SK-N-SH treated with all-trans-retinoic acid at 6 μM for 48 hours (cell line): ENCODE measurements at places on chromosomes 6 and 20.
A peak's percentile ranks its signal among the peaks of the same experiment; 100 is the strongest.

- peak; percentile 6; the same call in 1 of the 3 replicates for ATAC-seq
Observed at GRCh38 chr20:21512634-21513180, 1.2 kb downstream of the NKX2-2 start.

GRCh38 chr6:143232849-143233248, 172.2 kb downstream of the AIG1 start:
- ATAC-seq: peak; percentile 76

GRCh38 chr6:103140308-103141027, 1719.3 kb downstream of the HACE1 start:
- ATAC-seq: no peak

DNA sequence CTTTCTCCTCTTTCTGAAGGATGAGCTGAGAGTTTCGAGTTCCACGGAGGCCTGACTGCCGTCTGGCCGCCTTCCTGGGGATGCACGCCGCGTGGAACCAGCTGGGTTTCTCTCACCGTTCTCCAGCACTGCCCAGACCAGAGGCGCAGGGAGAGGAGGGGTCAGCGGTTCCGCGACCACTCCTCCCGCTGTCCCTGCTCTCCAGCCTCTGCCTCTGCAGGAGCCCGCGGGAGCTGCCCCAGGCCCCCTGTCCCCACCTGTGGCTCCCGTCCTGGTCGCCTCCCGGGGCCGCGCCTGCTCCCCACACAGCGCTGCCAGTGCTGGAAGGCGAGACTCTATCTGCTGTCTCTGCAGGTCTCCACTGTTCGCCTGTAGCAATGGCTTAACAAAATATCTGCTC, 106.8 kb upstream of the AFDN start:
- ATAC-seq: no peak

DNA sequence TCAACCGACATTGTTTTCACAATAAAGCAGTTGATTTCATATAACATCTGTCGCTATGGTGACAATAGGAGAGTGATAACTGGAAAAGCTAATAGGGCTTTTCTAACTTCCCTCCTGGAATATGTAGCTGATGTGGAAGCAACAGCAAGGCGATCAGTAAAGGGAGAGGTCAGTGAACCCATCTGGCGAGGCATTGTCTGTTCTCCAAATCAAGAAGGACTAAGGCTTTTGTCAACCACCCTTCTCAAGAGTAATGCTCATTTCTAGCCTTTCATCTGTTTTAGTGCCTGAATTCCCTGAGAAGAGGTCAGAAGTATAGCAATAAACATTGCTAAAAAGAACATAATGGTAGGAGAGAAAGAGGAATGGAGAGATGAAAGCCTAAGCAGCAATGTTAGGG, 201.3 kb downstream of the AKAP7 start:
- ATAC-seq: no peak

- ATAC-seq: peak; percentile 83
Observed at GRCh38 chr20:8043687-8044282, 24.2 kb upstream of the TMX4 start.

- no peak for ATAC-seq
Observed at GRCh38 chr6:108169464-108170331, 3.9 kb downstream of the NR2E1 start.

GRCh38 chr6:11722805-11723631, 55.6 kb downstream of the ADTRP start:
- no peak for ATAC-seq

DNA sequence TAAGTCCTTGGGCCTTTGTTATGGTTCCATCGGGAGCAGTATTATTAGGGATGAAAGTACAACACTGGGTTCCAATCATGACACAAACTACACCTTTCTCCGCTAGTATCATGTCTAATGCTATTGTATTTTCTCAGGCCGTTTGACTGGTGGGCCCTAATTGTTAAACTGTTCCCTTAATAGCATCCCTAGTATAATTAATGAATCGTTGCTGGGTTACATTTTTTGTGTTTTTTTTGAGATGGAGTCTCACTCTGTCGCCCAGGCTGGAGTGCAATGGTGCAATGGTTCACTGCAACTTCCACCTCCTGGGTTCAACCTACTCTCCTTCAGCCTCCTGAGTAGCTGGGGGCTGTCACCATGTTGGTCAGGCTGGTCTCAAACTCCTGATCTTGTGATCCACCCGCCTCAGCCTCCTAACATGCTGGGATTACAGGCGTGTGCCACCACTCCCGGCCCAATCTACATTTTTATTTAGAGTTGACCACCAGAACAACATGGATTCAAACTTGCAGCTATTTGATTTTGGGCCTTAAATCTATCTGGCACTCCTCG, 4.1 kb upstream of the ZNFX1 start:
- no peak for ATAC-seq

GRCh38 chr6:145963216-145964068, 716 bp downstream of the SHPRH start:
- peak; percentile 73 for ATAC-seq

GRCh38 chr6:18207438-18207837, 52.2 kb downstream of the KDM1B start:
- ATAC-seq: no peak

DNA sequence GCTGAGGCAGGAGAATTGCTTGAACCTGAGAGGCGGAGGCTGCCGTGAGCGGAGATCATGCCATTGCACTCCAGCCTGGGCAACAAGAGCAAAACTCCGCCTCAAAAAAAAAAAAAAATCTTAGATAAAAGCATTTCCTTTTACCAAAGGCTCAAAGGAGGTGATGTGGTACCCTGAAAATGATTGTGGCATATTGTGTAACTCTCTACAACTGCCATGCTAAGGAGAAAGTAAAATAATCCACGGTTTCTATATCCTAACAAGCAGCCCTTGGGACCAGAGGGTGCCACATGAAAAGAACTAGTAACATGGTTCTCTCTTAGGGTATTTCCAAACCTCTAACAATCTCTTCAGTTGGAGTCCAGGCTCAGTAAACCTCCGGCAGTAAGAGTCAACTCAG, 38.8 kb upstream of the SLA2 start:
- no peak for ATAC-seq

DNA sequence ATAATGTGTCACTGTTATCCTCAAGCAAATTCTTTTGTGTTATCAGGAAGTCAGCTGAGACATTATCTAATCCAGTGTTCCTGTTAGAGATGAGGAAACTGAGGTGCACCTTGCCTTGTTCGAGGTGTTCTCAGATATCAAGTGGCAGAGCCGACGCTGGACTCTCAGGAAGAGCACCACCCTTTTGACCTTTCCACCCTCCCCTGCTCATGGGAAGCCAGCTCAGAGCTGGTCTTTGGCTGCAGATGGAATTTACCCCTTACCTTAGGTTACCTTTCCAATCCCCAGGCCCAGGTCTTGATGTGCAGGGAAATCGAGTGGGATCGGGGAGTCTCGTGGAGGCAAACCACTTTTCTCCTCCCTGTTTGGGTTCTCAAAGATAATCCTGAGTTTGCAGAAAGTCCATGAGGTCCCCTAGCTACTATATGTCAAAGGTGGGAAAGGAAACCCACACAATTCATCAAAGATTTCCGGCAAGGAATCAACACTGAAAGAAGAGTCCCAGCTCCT, 62.9 kb upstream of the PIM1 start:
- no peak for ATAC-seq

- no peak for ATAC-seq
Observed at GRCh38 chr6:65123521-65123920, 583.5 kb downstream of the EYS start.

DNA sequence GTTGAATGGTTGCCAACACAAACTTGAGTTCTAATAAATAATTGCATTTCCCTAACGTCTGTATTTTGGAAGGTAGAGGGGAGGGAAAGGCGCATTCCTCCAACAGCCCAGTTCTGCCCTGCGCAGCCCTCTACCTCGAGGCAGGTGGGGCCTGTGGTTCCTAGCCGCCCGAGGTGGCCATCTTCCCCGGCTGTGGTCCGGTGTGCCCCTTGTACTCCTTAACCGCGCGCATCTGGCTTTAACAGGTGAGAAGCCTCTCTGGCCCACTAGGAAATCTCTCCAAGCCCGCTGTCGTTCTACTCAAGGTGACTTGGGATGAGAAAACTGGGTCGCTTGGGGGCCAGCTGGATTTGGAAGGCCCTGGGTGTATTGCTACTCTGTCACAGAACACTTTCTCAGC, 1.7 kb downstream of the KHDC3L start:
- no peak for ATAC-seq

DNA sequence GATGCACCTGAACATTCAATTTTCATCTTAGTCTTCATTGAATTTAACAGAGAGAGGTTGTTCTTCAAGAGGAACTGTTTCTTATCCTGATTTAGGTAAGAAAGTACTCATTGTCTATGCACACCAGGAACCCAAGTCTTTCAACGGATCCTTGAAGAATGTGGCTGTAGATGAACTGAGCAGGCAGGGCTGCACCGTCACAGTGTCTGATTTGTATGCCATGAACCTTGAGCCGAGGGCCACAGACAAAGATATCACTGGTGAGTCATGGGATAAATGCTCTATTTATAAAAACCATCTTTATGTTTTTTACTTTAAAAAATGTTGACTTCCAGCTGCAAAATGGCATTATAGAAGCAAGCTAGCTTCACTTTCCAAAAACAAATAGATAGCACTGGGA, 10.2 kb downstream of the NQO2 start:
- ATAC-seq: peak; percentile 33; the same call in 1 of the 3 replicates

GRCh38 chr6:87767478-87767877, 65.4 kb upstream of the AKIRIN2 start:
- ATAC-seq: no peak

DNA sequence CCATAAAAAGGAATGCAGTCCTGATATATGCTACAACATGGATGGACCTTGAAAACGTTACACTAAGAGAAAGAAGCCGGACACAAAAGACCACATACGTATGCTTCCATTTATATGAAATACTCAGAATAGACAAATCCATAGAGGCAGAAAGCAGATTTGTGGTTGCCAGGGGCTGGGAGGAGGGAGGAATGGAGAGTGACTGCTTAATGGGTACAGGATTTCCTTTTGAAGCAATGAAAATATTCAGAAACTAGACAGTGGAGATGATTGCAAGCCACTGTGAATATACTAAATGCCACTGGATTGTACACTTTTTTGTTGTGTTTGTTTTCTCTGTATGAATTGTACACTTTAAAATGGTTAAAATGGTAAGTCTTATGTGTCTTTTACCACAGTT, 29.4 kb upstream of the CDKN1A start:
- ATAC-seq: no peak

- no peak; the same call in 1 of the 3 replicates for ATAC-seq
Observed at GRCh38 chr6:36414481-36414880, 27.0 kb upstream of the ETV7 start.

GRCh38 chr6:107699254-107699653, 124.9 kb downstream of the SCML4 start:
- no peak for ATAC-seq

DNA sequence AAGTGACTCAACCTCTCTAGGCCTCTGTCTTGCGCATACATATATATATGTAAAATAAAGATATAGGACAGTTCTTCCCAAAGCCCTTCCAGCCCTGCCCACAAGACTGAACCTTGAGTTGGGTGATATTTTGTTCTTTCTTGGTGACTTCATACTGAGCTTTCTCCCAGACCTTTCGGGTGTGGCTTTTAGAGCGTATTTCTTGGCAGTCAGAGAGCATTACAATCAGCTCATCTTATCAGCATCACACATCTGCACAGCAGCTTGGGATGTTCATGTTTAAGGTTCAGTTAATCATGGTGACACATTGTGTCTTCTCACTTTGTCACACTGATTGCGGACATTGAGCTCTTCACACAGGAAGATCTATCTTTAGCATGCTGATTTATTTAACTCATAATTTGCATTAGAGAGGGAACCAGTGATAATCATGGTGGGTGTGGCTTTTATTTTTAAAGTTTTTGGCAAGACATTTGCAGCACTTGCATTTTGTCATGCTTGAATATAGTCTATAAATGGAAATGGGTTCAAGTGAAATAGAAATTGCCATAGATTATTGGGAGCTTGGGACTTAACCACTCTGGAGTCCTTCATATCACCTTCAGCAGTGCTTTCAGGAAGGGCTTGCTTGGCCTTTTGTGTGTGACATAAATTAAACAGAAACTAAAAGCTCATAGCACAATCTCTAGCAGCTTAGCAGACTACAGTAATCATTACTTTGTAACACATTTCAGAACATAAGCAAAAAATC, 8.3 kb downstream of the KIF3B start:
- ATAC-seq: no peak
